ENCODE measurements at places on chromosomes 5 and 9. TPM values are rescaled to one million over a fixed set of nuclear protein-coding genes. Genes with fewer than 3 reads are reported as not detected.
A peak's percentile ranks its signal among the peaks of the same experiment; 100 is the strongest.

Gene IFNA21
- total RNA-seq = not detected

GRCh38 chr9:25752398-25752797, 74.2 kb upstream of the TUSC1 start:
- H3K4me1 ChIP-seq = no peaks in the 10 kb centered on the region
- no peak overlapping the region for H3K27ac ChIP-seq
- DNase-seq = no peak
- H3K4me3 ChIP-seq = no peak overlapping the region

DNA sequence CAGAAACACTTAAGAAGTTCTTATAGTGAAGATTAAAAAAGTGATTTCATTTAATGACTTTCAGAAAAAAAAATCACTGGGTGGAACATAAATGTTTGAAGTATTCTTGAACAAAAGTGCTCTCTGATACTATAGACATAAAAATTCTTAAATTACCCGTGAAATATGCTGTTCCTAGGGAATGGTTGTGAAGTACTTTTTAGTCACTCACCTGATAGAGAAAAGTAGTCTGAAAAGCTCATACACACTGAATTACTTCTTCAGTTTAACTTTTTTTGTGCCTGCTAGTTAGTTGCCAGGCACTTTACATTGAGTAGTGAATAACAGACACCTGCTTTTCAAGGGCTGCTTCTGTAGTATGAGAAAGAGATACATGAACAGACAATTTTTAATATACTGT, 78.0 kb downstream of the SH3GL2 start:
- no peak overlapping the region for H3K4me3 ChIP-seq
- no peaks in the 10 kb centered on the region for H3K4me1 ChIP-seq
- DNase-seq = no peak
- no peak overlapping the region for H3K27ac ChIP-seq
- H3K36me3 ChIP-seq = no peaks in the 10 kb centered on the region

GRCh38 chr5:158852622-158853021, 247.1 kb downstream of the EBF1 start:
- no peak overlapping the region for H3K27ac ChIP-seq
- H3K4me1 ChIP-seq = no peaks in the 10 kb centered on the region
- H3K36me3 ChIP-seq = no peaks in the 10 kb centered on the region

Gene OR5C1
- total RNA-seq = not detected

GRCh38 chr9:69172895-69173294, 1.2 kb upstream of the TJP2 start:
- peak overlapping the region; percentile 72 for H3K4me3 ChIP-seq
- peaks cover 52% of the 10 kb centered on the region for H3K4me1 ChIP-seq
- no peak for DNase-seq
- no peak overlapping the region for H3K27ac ChIP-seq
- H3K36me3 ChIP-seq = no peaks in the 10 kb centered on the region
- H3K27me3 ChIP-seq = peaks cover 8% of the 10 kb centered on the region

Gene PCDHA6
- 15.2 TPM for total RNA-seq

Data from mesothelial cell of epicardium (in vitro differentiated cells).